ENCODE measurements at places on chromosomes 4 and X. TPM values are rescaled to one million over a fixed set of nuclear protein-coding genes. Genes with fewer than 3 reads are reported as not detected.
A peak's percentile ranks its signal among the peaks of the same experiment; 100 is the strongest.

The PNCK gene
- 19.7 TPM for total RNA-seq

The OTUD6A gene
- total RNA-seq: not detected

- peak; percentile 21 for DNase-seq
Measured at GRCh38 chrX:132940727-132941327, 17.6 kb downstream of the HS6ST2 start.

DNA sequence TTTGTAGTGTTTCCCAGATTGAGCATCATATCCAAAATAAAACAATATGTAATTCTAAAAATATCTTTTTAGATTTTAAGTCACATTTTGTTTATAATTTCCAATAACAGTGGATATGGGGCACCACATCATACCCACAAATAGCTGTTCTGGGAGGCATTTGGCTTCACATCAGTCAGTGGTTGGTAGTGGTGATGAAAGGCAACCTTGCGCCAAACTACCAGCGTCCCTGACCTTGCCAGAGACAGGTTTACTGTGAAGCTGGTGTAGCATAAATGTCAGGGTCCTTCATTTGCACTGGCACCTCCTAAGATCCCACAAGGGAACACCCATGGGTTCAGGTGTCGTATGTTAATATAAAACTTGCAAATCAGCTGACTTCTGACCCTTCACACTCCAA is 222.2 kb downstream of the DCTD start:
- DNase-seq: no peak

GRCh38 chr4:120540625-120541024 is 381.9 kb downstream of the PRDM5 start:
- no peak for DNase-seq

All from neural progenitor cell (in vitro differentiated cells).